ENCODE measurements at places on chromosomes 5 and 9. TPM values are rescaled to one million over a fixed set of nuclear protein-coding genes. Genes with fewer than 3 reads are reported as not detected.

The NCS1 gene
- total RNA-seq = 14.0 TPM

DNA sequence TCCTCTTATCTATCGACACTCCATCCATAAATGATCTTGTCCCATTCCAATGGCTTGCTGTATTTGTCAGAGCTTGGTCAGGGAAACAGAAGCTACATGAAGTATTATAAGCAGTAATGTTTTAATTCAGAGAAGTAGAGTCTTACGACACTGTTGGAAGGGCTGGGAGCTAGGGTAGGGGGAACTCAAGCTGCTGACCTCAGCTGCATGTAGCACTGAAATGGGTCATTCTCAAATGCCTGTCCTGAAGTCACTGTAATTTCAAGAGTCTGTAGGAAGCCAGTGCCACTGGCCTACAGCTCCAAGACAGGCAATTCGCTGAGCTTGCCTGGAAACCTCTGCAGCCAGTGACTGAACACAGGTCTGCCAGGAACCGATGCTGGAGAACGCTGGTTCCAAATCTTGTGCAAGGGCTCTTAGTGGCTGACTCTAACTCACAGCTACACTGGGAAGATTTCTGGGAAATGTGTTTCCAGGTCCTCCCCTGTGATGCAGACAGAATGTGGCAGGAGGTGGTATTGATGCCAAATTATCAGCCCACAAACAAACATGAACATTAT lies 532.4 kb downstream of the CCDC171 start:
- no peak overlapping the region for H3K27ac ChIP-seq
- H3K4me1 ChIP-seq = no peaks in the 10 kb centered on the region
- no peak for DNase-seq

DNA sequence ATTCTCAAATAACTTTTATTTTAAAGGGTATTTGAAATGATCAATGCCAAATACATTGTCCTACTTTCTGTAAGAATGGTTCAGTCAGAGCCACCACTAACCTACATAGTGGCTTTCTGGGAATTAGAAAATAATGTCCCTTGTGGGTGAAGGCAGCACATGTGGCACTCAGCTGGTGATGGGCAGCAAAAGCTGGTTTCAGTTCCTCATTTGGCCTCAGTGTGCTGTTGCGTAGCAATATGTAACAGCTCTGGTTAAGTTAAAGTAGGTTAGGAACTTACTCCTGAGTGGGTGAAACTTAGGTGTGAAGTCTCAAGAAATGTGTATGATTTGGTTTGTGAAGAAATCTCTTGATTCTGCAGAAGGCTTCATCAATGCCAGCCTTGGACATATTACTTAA lies 99.6 kb upstream of the SPEF2 start:
- H3K36me3 ChIP-seq = no peaks in the 10 kb centered on the region
- H3K27me3 ChIP-seq = peaks cover 59% of the 10 kb centered on the region
- no peak overlapping the region for H3K4me3 ChIP-seq
- no peak overlapping the region for H3K27ac ChIP-seq
- DNase-seq = no peak
- H3K4me1 ChIP-seq = no peaks in the 10 kb centered on the region

- no peaks in the 10 kb centered on the region for H3K4me1 ChIP-seq
- no peaks in the 10 kb centered on the region for H3K27me3 ChIP-seq
- H3K27ac ChIP-seq = no peak overlapping the region
- no peaks in the 10 kb centered on the region for H3K36me3 ChIP-seq
These were observed 166.1 kb downstream of the GNAQ start for GRCh38 chr9:77865385-77866047.

DNA sequence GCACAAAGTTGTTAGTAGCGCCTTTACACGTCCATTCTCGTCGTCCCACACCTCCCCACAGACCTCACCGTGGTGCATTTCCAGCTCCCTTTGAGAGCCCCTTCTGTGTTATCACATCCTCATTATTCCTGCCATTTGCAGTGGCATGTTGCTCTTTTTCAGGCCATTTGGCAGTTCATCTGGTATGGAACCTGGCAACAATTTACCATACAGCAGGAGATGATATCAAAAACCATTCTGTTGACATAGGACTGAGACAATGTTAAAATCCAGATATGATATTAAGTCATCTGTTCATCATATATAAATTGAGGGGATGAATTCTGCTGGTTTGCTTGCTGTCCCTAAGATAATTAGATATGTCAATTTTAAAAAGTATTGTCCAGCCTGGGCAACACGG lies 83.0 kb downstream of the TMEM174 start:
- no peaks in the 10 kb centered on the region for H3K36me3 ChIP-seq
- no peak overlapping the region for H3K27ac ChIP-seq
- H3K27me3 ChIP-seq = no peaks in the 10 kb centered on the region

DNA sequence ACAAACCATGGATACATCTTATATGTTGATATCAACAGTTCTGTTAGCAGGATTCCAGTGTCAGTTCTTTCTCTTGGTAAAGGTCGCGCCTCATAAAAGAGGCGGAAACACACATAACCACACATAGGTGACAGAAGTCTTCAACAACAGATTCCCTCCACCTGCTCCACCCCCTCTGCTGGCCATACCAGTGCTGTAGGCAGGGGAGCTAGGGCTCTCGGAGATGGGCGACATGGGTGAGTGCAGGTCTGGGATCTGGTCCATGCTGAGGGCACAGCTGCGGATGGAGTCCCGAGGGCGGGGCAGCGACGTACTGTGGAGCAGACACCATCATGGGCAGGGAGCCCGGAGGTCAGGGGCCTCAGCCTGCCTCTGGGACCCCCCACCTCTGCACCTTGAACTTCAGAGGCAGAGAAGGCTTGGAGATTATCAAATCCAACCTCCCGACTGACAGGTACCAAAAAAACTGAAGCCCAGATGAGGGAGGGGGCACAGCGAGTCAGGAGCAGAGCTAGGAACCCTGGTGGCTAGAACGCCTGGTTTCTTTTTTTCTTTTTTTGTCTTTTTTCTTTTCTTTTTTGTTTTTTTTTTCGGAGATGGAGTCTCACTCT lies 12.0 kb upstream of the TOR2A start:
- H3K4me1 ChIP-seq = no peaks in the 10 kb centered on the region
- H3K27ac ChIP-seq = no peak overlapping the region
- no peak overlapping the region for H3K4me3 ChIP-seq
- no peaks in the 10 kb centered on the region for H3K27me3 ChIP-seq

DNA sequence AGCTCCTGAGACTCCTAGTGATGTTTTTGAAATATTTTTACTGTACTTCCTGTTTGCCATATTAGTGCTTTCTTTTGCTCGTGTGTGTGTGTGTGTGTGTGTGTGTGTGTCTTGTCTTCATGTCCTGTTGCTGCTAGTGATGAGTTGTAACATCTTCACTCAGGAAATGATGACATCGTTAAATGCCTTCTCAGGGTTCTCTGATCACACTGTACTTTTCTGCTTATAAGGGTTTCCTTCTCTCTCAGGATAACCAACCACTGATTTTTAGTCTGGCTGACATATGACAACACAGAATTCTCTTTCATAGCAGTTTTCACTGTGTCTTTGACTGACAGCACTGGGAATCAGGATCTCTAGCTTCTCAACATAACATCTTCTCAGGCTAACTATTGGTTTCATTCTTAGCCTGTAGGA lies 16.1 kb downstream of the SV2C start:
- H3K27ac ChIP-seq = no peak overlapping the region
- H3K27me3 ChIP-seq = no peaks in the 10 kb centered on the region
- no peak overlapping the region for H3K4me3 ChIP-seq
- H3K36me3 ChIP-seq = no peaks in the 10 kb centered on the region
- DNase-seq = no peak

DNA sequence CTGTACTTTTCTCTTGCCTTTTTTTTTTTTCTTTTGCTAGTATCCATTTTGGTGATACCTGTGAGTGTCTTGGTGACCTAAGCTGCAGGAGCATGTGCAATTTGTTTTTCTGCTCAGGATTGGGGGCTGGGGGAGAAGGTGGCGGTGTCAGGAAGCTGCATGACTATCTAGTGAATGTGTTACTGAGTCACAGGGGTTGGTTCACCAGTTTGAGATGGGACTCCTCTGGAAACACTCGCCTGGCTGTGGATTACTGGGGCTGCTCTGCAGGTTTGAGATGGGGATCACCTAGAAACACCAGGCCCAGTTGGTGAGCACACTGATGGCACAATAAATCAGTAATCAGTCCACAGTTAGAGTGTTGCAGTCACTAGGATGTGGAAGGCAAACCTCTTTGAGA lies 447.9 kb downstream of the SPATA31D1 start:
- H3K27me3 ChIP-seq = no peaks in the 10 kb centered on the region
- no peak overlapping the region for H3K27ac ChIP-seq
- no peak overlapping the region for H3K4me3 ChIP-seq
- no peaks in the 10 kb centered on the region for H3K4me1 ChIP-seq

GRCh38 chr5:136006761-136007251 lies 22.0 kb upstream of the TGFBI start:
- H3K27ac ChIP-seq = peak overlapping the region; percentile 47
- H3K36me3 ChIP-seq = no peaks in the 10 kb centered on the region
- H3K4me1 ChIP-seq = peaks cover 30% of the 10 kb centered on the region
- H3K4me3 ChIP-seq = no peak overlapping the region

DNA sequence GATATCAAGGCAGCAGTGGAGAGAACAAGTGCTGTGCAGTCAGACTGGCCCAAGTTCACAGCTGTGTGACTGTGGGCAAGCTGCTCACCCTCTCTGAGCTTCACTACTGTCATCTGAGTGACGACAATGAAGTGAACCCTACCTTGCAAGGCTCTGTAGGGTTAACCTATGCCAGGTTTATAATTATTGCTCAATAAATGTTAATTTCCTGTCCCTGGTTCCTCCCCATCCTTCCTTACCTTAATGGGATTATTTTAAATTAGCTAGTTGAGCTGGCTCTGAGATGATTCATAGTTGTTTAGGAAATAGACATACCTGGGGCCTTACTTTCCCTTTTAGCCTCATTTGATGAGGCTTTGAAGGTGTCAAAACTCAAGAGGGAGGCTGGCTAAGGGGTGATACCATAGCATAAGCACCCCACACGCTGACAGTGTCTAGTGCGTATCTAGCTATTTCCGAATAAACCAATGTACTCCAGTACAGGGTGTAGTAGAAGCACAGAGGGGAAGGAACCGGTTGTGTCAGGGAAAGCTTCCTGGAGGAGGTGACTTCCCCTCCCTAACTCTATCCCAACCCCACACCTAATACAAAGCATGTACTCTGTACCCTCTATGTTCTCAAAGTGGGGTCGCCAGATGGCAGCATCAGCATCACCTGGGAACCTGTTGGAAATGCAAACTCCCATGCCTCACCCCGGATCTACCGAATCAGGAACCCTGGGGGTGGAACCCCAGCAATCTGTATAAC lies 63.3 kb upstream of the SLC25A51 start:
- peaks cover 34% of the 10 kb centered on the region for H3K36me3 ChIP-seq
- DNase-seq = no peak
- H3K4me1 ChIP-seq = peaks cover 92% of the 10 kb centered on the region
- no peak overlapping the region for H3K4me3 ChIP-seq
- H3K27me3 ChIP-seq = no peaks in the 10 kb centered on the region
- peak overlapping the region; percentile 99 for H3K27ac ChIP-seq
